CD4-positive, alpha-beta T cell treated with Interleukin-4 for 4 hours (primary cell): ENCODE measurements at places on chromosomes 11 and 22.
A peak's percentile ranks its signal among the peaks of the same experiment; 100 is the strongest.

DNA sequence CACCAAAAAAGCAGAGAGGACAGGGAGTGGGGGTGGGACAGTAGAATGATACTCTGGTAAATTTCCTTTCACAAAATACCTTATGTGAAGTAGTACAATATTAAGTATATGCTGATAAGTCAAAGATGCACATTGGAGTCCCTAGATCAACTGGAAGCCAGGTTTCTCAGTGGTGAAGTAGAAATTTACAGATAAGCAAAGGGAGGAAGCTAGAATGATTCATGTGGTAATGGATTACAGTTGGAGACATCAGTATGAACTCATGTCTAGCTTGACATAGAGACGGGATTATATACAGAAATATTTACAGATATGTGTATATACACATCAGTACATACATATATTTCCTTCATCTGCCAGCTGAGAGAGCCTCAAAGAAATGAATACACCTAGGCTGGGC lies 21.5 kb downstream of the PLEKHB1 start:
- DNase-seq: no peak

DNA sequence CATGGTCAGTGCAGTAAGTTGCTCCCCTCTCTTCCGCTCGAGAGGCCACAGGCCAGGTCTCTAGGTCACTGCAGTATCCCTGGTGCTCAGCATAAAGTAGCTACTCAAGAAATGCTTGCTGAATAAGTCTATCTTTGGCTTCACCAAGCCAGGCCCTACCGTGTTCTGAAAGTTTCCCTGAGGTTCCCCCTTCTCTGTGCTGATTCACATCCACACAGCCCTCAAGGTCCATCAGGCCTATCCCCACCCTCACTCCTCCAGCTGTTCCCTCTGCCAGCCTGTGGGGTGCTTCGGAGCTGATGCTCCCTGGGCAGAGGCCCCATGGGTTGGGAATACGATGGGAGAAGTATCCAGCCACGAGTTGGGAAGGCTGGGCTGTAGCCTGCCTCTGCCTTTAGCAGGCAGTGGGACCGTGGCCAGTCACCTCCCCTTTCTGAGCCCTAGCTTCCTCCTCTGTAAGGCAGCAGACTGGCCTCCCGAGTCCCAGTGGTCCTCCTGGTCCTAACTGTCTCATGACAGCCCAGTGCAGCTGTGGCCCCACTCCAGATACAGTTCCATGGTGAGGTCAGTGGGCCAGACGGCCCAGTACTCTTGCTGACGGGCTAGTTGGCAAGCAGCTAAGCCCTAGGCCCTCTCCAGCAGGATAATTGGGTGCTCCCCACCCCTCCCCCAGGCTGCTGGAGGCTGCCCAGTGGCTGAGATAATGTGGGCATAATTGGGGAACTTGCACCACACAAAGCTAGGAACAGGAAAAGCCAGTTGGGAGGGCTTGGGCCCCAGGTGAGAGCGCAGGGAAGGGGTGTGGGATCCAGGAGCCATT lies 48.2 kb downstream of the NECTIN1 start:
- DNase-seq: no peak

- no peak for DNase-seq
Observed at GRCh38 chr22:31538815-31539214, 42.5 kb downstream of the SFI1 start.

- DNase-seq: no peak
Observed at GRCh38 chr11:72975778-72976521, 161.7 kb downstream of the ATG16L2 start.

- no peak for DNase-seq
Observed at GRCh38 chr11:59423835-59424234, 2.4 kb downstream of the OR5A2 start.

- no peak for DNase-seq
Observed at GRCh38 chr11:75913984-75914383, 99.0 kb downstream of the UVRAG start.

- DNase-seq: no peak
Observed at GRCh38 chr22:30511911-30512310, 6.4 kb upstream of the SEC14L4 start.

- DNase-seq: no peak
Observed at GRCh38 chr22:11307998-11308397, 4220.0 kb upstream of the OR11H1 start.

GRCh38 chr11:86818462-86819192 lies 18.3 kb downstream of the PRSS23 start:
- peak; percentile 58 for DNase-seq

DNA sequence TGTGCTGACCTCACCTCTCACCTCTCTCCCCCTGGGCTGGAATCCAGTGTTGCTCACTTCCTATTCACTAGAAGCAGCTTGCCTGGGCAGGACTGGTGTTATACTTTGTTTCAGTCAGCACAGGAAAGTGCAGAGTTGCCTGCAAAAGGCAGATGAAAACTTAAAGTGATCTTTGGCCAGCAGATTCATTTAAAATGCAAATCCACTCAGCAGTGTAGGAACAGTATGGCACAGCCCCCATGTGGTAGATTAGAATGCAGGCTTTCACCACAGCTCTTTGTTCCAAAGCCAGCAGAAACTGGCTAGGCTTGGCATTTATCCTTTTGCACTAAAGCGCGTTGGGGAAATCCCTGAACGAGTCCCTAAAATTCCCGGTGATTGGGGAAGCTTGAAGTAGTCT lies 301.2 kb downstream of the OR4C45 start:
- DNase-seq: no peak

GRCh38 chr11:43419460-43419859 lies 60.7 kb downstream of the TTC17 start:
- DNase-seq: peak; percentile 31

- no peak for DNase-seq
Observed at GRCh38 chr11:62715150-62716130, 8.0 kb downstream of the GNG3 start.

- DNase-seq: no peak
Observed at GRCh38 chr22:24695561-24696511, 78.7 kb downstream of the PIWIL3 start.

DNA sequence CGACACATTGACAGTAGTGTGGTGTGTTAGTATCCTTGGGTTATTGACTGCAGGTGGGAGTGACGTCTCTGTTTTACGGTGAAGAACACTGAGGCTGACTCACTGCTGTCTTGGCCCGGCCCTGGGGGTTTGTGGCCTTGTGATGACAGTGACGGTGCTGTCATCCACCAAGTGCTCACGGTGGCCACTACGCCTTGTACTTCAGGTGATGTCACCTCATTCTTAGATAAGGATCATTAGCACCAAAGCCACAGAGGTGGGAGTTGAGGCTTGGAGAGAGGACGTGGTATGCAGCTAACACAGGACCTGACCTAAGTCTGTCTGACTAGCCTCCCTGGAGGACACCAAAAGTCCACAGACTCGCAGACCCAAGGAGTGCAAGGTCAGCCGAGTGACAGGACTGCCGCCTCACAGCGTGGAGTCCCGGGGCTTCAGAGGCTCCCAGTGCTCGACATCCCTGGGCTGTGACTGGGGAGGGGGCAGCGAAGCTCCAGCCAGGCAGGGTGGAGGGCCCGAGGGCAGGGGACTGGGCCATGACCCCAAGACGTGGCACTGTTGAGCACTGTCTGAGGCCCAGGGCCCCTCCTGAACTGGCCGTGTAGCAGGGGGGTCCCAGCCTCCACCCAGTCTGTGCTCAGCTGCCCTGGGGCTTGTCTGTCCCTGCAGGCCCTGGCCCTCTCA lies 56.5 kb downstream of the NAT10 start:
- DNase-seq: peak; percentile 32

- no peak for DNase-seq
Observed at GRCh38 chr11:14698771-14699170, 55.2 kb downstream of the PDE3B start.

GRCh38 chr11:27699926-27700350 lies 317 bp downstream of the BDNF start:
- DNase-seq: no peak

- no peak for DNase-seq
Observed at GRCh38 chr11:75472081-75472732, 39.2 kb upstream of the KLHL35 start.

- DNase-seq: peak; percentile 60
Observed at GRCh38 chr11:86182976-86183584, 61.5 kb upstream of the EED start.

DNA sequence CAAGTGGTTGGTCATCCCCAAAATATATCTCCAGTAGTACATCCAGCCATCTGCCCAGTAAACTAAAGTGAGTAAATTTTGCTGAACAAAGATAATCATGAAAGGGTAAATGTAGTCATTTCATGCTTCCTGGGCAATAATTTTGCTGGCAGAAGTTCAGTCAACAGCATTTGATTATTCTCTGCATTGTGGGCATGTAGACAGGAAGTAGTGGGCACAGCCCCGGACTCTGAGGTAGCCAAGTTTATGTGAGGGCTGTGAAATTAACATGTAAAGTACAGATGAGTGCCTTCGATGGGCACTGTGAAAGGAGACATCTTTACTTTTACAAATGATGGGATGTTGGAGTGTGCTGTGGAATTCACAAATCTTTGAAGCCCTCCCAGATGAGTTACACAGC lies 312.2 kb upstream of the MTNR1B start:
- DNase-seq: no peak

- no peak for DNase-seq
Observed at GRCh38 chr11:69005631-69006368, 7.2 kb downstream of the MRGPRF start.

GRCh38 chr11:95895815-95896214 lies 28.1 kb downstream of the MTMR2 start:
- no peak for DNase-seq

DNA sequence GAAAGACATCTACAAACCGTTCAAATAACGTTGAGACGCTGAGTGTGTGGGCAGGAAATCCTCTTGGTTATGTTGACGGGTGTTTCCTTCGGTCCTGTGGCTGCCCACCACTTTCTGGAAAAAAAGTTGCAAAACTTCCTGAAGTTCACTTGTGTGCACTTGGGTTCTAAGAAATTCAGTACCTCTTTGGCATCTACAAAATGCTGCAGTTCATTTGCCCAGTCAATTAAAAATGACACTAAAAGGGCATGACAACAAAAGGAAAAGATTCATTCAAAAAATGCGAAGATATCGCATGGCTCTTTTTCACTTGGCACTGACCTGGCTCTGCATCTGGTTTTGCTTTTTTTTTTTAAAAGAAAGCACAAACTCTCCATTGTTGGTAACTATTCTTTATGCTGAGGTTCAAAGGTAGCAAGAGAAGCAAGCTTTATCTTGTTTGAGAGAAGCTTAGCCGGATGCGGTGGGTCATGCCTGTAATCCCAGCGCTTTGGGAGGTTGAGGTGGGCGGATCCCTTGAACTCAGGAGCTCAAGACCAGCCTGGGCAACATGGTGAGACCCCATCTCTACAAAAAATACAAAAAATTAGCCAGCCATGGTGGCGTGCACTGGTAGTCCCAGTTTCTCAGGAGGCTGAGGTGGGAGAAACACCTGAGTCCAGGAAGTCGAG lies 10.6 kb upstream of the XBP1 start:
- peak; percentile 82 for DNase-seq

DNA sequence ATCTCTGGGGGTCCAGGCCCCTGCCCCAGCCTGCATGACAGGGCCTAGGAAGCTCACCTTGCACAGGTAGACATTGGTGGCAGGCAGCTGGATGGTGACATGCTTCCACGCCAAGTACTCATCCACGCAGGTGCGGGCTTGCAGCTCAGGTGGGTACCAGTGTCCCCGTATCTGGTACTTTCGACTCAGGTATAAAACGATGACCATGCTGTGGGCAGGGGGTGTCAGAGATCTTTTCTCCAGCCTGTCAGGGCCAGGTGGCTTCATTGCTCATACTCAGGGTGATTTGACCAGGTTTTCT lies 1.6 kb upstream of the GSTT4 start:
- no peak for DNase-seq

DNA sequence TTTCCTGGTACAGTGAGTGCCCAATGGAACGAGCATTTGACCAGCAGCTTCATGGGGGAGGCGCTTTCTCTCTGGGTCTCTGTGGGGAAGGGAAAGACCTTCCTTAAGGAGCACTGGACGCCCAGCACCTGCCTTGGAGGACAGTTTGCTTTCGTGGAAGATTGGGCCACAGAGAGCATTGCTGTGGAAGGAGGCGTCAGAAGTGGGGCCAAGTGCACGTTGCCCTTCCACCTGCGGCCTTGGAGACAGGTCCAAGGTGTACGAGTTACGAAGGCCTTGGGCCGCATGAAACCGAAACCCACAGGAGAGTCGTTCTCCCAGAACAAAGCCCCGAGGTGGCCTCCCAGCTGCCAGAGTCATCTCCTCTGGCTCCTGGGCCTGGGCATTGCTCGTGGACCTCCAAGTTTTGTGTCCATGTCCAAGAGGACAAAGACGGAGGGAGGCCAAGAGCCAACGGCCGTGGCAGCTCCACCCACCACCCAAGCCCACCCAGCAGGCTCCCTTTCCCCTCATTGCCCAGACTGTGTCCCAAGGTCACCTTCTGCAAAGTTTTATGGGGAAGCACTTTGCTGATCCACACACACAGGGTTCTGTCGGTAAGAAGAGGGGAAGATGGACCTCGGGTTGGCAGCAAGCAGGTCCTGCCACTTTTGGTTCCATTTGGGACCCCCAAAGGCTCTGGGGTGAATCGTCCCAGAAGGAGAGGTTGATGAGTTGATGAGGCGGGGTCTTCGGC lies 5.8 kb upstream of the NLRP6 start:
- DNase-seq: no peak

- peak; percentile 78 for DNase-seq
Observed at GRCh38 chr11:208181-208916, 841 bp downstream of the RIC8A start.

GRCh38 chr11:76891793-76892192 lies 31.1 kb downstream of the ACER3 start:
- no peak for DNase-seq

DNA sequence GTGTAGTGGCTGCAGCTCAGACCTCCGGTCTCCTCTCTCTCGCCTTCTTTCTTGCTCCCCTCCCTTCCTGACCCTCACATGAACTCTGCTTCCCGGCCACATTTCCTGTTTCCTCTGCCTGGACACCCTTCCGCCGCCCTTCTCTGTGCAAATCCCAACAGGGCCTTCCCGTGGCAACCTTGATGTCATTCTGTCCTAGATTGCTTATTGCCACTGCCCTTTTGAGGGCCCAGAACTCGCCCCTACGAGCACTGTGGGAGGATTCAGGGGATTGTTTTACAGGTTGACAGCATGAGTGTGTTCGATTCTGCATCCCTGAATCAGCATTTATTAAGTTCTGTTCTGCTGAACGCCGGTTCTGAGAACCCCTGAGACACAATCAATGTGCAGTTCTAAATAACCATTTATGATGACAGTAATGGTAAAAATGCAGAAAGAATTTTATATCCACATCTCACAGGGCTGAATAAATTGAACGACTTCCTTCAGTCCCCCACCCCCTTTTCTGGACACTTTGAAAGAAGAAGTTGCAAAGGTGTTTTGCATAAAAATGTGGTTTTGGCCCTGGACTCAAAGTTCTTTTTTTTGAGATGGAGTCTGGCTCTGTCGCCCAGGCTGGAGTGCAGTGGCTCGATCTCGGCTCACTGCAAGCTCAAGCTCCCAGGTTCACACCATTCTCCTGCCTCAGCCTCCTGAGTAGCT lies 6.4 kb downstream of the BATF2 start:
- DNase-seq: no peak

DNA sequence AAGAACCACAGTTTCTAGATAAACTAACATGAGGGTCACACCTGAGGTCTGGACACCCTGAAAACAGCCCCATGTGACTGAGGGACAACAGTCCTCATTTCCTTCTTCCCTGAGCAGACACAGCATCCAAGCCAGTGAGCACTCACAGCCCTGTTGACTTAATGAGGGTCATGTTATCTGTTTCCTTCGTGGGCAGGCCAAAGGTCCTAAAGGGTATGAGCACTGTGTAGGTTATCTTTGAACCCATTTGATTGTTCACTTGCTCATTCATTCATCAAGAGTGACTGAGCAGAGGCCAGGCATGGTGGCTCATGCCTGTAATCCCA lies 170.7 kb upstream of the B3GAT1 start:
- no peak for DNase-seq

- no peak for DNase-seq
Observed at GRCh38 chr11:57474017-57474802, 13.9 kb downstream of the RTN4RL2 start.

GRCh38 chr11:1752907-1753228 lies 2.5 kb upstream of the IFITM10 start:
- no peak for DNase-seq
